ENCODE measurements at places on chromosomes 4 and X.
A peak's percentile ranks its signal among the peaks of the same experiment; 100 is the strongest.

GRCh38 chr4:110641218-110641617 is 18.3 kb upstream of the PITX2 start:
- no peak for DNase-seq

GRCh38 chr4:81214144-81214880 is 710 bp downstream of the PRKG2 start:
- DNase-seq, result no peak

GRCh38 chr4:80407246-80407645 is 71.7 kb downstream of the CFAP299 start:
- DNase-seq, result no peak

- DNase-seq, result no peak
These were observed 4.8 kb upstream of the TMPRSS11B start for GRCh38 chr4:68250151-68250930.

- DNase-seq, result peak; percentile 51
These were observed 483.6 kb downstream of the BCOR start for GRCh38 chrX:39613997-39614679.

- DNase-seq, result no peak
These were observed 9.9 kb downstream of the ARHGAP36 start for GRCh38 chrX:131067846-131068745.

DNA sequence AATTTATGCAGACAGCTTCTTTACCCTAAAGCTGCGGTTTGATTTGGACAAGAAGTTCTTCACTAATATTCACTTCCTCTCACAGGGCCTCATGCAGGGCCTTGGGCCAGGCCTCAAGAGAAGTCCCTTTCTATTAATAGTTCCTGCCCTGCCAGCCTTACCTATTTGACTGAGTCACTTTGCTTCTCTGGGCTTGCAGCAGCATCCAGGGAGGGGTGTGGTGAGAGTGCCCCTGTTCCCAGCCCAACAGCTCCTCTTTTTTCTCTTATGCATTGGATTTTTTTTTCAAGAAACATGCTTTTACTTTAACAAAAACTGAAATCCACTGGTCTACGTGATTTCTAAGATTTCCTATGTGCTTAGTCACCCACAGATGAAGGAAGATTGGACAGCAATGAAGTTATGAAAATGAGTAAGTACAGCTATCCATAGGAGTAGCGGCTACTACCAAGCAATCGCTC is 26.7 kb downstream of the FAM156B start:
- no peak for DNase-seq

DNA sequence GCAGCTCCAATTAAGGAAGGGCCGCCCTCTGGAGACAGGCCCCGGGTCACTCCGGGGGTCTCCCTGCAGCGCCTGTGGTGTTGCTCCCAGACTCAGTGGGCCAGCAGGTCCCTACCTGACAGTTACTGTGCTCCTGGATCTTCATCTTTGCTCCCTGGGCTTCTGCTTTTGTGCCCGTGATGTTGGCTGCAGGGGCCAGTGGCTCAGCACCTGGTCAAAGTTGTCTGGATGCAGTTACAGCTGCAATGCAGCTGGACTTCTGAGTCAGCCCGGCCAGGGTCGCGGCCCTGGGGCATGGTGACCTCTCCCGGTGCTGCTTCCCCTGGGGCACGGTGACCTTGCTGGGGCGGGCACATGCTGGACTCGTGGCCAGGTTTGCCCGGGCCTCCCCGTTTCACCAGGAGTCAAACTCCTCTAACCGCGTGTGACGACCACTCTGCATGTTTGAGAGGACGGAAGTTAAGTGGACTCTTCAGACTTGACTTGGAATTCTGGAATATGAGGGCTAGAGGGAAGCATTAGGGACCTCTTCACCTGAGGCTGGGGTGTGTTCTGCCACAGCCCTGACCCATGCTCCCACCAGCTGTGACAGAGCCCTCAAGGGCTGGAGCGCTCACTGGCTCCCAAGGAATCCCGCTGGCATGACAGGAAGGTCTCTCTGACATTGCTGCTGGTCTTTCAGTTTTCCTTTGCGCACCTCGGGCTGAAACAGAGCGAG is 3.7 kb downstream of the CTAG2 start:
- DNase-seq, result no peak

GRCh38 chrX:44873415-44874276 is 658 bp downstream of the KDM6A start:
- DNase-seq, result peak; percentile 14

- no peak for DNase-seq
These were observed 1465.7 kb upstream of the DIAPH2 start for GRCh38 chrX:95218976-95219375.

DNA sequence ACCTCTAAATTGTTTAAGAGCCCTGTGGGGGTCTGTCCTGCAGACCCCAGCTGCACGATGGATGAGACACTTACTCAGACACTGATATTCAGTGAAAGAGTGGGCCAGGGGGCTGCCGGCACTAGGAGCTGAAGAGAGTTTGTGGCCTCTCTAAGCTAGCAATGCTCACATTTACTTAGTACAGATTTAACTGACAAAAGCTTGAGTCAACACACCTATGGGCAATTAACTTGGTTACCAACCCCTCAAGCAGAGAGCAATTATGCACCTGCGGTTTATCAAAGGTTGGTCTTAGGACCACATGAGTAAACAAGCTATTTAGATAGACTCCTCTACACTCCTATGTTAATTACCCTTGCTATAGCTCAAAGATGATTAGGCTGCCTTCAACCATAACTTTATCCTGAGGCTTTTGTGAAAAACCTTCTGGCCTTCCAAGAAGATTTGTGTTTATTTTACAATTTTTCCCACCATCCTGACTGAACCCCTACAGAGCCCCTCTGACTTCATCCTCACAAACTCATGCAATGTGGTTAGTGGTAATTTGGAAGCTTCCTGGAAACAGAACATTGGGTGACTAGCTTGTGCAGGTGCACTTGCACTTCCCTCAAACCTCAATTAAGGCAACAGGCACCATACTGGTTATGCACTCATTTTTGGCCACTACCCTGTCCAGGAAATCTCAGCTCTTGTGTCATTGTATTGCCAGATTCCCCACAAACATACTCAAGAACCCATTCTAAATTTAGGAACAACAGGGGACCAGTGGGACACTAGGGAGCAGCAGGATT is 234.4 kb upstream of the ITM2A start:
- DNase-seq, result no peak

DNA sequence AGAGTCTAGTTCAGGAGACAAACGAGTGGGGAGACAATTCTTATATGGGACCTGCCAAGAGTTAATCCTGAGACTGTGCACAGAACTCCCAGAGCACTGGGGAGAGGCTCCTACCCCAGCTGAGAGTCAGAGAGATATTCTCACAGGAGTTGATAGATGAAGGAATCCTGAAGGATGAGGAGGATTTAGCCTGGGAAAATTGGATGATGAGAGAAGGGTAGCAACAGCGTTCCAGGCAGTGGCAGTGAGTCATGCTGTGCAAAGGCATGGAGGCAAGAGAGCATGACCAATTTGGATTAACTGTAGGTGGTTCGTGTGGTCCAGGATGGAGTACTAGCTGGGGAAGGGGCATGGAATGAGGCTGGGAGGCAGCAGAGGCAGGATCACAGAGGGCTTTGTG is 318.6 kb downstream of the LDB2 start:
- no peak for DNase-seq

GRCh38 chr4:158129694-158130093 is 43.1 kb downstream of the GASK1B start:
- no peak for DNase-seq

DNA sequence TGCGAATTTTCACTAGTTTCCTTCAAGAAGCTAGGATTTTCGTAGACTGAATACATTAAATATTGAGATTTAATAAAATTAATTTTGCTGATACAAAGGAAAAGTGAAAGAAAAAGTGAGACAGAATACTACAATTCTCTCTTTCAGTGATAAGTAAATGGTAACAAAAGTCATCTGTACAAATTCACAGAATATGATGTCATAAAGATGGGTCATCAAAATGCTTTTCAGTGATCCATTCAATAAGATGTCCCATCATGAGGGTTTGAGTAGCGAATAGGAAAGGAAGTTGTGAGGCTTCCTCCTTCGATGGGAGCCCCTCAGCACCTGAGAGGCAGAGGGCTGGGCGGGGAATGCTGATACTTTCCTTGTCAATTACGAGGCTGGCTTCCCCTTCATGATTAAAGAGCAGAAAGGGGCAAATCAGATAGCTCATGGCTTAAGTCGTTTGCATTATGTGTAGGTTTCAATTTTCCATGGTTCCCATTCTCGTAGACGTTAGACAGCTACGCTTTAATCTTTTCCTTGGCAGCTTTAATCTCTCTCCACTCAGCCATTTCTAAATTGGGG is 108.8 kb upstream of the SORBS2 start:
- DNase-seq, result no peak

- DNase-seq, result no peak
These were observed 66.3 kb upstream of the MAD2L1 start for GRCh38 chr4:120132935-120133334.

Data from stimulated activated CD4-positive, alpha-beta T cell treated with anti-CD3 and anti-CD28 coated beads, Interleukin-15, amount 100 ng/mL, for 1 hour (primary cell).